ENCODE measurements at places on chromosomes 2 and 18.

GRCh38 chr2:98412751-98413458 is 31.8 kb upstream of the INPP4A start:
- DNase-seq: peak; percentile 33

DNA sequence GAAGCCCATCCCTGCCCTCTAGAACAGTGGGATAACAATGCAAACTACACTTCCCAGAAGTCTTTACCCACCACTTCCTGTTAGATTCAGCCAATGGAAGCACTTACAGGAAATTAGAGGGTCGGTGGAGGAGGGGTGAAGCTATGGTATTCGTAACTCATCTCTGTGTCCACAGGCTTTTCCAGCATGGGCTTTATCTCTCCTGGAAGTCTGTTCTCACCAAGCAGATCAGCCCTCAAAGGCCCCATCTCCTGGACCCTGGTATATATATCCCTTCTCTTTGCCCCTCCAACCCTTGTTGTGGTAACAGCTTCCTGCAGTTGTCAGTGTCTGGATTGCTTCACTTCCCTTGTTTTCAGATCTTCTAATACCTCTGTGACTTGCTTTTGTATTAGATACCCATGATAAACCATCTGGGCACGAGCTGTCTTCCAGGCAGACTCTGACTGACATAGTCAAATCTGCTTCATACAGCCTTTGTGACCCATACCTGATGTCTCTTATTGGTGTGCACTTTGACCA is 475.0 kb upstream of the POU3F3 start:
- DNase-seq: peak; percentile 16

DNA sequence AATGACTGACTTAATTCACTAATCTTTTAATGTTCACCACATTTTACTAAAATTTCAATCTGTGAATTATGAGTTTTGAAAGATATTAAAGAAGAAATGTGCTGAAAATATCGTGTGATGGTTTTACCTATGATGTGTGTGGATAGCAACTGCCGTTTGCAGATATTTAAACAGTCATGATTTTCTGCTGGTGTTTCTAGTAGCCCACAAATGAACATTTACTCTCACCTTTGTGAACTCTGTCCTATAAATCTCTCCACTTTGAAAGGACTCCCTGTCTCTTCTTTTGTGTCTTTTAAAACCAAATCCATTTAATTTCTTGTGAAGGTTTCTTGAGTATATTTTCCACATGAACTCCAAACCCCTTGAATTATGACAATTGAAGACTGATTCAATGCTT is 771.2 kb upstream of the SALL3 start:
- DNase-seq: no peak

DNA sequence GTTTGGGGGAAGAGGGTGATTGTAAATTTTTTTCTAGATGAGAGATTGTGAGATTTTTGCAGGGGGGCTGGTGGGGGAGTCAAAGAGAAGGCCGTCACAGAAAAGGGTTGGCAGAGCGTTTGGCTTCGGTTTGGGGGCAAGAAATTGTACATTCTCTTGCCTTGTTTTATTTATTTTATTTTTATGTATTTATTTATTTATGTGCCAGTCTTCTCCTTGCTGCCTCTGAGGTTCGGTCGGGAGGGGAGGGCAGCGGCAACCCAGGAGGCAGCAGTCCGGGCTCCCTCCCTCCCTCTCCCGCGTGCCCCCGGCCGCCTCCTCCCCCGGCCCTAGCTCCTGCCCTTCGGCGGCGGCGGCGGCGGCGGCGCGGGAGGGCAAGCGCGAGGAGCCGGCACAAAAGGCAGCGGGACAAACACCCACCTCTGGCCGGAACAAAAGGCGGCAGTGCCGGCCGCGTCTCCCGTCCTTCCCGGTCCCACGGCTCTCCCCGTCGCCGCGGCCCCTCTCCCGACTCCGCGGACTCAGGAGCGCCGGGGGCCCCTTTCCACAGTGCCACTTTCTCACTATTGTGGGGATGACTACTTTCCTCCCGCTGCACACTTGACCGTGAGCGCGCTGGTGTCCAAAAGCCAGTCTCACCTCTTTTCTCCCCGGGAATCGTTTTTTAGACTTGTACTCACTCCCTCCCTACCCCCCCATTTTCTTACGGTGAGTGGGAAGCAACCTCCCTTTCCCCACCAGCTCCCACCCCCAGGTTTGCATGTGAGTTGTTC is 1.2 kb downstream of the BCL11A start:
- no peak for DNase-seq

- DNase-seq: no peak
Observed at GRCh38 chr2:15749460-15750432, 158.1 kb downstream of the DDX1 start.

GRCh38 chr2:127429844-127430425 is 11.7 kb downstream of the PROC start:
- DNase-seq: no peak

DNA sequence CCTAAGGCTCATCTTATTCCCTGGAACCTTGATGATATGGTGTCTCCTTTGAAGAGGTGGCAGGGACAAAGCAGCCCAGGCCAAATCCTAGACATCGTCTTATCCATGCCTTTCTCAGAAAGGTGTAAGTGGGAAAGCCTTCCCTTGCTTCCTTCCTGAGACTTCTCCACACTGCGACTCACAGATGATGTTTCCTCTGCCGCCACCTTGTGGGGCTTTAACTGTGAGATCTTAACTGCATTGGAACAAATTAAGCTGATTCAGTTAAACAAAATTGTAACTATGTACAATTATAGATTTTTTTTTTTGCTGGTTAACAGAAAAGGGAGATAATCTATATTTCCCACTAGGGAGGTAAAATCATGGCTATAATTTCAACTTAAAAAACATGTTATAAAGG is 10.0 kb upstream of the GCA start:
- no peak for DNase-seq

DNA sequence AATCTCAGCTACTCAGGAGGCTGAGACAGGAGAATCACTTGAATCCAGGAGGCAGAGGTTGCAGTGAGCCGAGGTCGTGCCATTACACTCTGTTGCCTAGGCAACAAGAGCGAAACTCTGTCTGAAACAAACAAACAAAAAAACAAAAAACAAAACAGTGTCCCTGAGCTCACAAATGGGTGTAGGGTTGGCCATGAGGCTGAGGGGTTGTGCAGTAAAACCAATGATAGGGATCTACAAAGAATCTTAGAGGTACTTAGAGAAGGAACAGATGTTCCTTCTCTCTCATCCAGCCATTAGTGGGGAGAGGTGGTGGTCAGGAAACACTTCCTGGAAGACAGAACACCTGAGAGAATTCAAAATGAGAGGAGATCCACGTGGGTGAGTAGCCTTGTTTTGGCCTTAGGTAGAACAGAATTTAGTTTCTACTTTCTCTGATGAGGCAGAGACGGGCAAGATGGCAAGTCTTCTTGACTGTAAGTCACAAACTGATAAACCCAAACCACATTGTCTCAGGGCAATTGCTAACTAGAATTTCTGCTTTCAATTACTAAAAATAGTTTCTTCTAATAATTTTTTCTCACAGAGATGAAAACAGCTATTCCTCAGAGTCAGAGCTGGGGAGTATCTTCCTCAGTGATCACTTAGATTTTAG is 61.5 kb upstream of the PPM1B start:
- no peak for DNase-seq

DNA sequence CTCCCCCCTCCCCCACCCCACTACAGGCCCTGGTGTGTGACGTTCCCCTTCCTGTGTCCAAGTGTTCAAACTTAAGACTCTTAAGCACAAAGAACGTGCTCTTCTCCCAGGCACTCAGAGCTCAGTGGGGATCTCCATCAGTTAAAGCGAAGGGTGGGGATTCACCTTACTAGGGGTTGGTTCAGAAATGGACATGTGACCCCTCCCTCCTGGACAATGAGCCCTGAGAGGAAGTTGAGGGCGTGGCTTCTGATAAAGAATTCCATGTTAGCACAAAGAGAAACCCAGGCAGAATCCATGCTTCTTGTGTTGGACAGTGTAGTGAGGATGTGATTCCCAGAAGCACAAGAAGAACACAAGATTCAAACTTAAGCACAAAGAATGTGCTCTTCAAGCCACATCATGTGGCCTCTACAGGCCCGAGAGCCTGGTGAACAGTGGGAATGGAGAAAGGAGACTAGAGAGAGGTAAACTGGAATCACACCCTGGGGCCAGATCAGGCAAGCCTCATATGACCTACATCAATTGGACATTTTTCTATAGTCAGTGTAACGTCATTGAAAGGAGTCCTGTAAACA is 78.1 kb upstream of the TTC39C start:
- no peak for DNase-seq

- no peak for DNase-seq
Observed at GRCh38 chr2:40251137-40251536, 200.8 kb downstream of the SLC8A1 start.

- no peak for DNase-seq
Observed at GRCh38 chr2:215507136-215507535, 71.3 kb upstream of the FN1 start.

GRCh38 chr2:156379071-156379470 is 46.5 kb upstream of the NR4A2 start:
- no peak for DNase-seq

DNA sequence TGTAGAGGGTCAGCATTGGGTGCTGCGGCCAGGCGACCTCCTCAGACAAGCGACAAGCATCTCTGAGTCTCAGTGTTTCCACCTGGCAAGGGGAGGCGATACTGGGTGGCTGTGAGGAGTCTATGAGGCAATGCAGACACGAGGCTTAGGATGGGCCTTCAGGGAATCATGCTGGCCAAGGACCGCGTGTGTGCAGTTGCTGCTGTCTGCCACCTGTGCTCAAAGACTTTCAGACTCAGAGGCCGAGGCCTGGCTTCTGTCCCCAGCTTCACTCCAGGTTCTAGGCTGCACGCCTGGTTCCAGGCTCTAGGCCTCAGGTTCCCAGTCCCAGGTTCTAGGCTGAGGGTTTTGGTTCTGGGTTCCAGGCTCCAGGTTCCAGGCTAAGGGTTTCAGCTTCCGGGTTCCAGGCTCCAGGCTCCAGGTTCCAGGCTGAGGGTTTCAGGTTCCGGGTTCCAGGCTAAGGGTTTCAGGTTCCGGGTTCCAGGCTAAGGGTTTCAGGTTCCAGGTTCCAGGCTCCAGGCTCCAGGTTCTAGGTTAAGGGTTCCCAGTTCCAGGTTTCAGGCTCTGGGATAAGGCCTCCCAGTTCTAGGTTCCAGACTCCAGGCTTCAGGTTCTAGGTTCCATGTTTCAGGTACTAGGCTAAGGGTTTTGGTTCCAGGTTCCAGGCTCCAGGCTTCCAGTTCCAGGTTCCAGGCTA is 14.8 kb downstream of the LRRFIP1 start:
- no peak for DNase-seq

GRCh38 chr18:75678627-75679026 is 251.1 kb upstream of the SMIM21 start:
- no peak for DNase-seq

DNA sequence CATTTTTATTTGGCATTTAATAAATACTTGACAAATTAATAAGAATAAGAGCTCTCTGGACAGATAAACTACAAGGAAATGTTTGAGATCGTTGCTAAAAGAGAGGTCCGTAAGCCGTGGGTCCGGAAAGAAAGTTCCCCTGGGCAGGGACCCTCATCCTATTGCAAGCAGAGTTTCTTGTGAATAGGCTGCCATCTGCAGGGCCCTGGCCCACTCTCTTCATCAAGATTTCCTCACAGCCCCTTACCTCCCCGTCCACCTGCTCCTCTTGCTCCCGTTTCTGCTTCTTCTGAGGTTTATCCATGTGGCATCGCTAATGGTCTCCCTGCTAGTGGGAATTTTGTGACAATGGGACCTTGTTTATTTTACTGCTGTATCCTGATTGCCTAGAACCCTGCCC is 30.1 kb upstream of the MC5R start:
- no peak for DNase-seq

GRCh38 chr2:3154146-3154545 is 223.5 kb downstream of the EIPR1 start:
- no peak for DNase-seq

GRCh38 chr2:43220229-43220751 is 6.1 kb downstream of the ZFP36L2 start:
- DNase-seq: no peak

DNA sequence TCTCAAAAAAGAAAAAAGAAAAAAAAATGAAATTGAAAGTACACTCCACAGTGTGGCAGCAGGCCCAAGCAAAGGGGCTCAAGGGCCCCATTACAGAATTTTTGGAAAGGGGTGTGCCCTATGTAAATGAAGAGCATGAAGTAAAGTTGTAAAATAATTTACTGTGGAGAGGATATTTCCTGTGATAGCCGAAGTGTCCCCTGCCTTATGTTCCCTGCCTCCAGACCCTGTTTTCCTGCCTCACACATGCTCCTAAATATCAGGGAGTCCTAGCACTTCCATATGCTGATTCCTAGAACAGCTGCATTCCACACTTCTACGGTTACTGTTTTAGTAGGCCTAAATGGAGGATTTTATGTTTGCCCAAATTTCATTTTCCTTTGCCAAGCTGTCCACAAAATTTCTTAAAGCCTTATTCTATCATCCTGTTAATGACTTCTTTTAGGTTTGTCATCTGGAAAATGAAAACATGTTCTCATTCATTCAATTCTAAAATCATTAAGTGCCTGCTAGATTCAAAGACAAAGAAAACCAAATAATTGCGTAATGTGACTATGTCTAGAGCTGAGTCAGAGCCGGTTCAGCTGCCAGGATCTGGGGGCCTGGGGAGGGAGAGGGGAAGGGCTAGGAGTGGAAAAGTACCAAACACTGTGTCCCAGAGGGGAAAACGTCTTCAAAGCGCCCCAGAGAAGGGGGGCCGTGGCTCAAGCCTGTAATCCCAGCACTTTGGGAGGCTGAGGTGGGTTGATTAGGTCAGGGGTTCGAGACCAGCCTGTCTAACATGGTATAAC is 25.9 kb upstream of the IMPA2 start:
- peak; percentile 89 for DNase-seq

GRCh38 chr18:59460072-59460420 is 101.0 kb upstream of the LMAN1 start:
- DNase-seq: no peak

- no peak for DNase-seq
Observed at GRCh38 chr2:173462892-173463840, 108.5 kb downstream of the CDCA7 start.

GRCh38 chr2:221731432-221732145 is 159.5 kb upstream of the EPHA4 start:
- no peak for DNase-seq

GRCh38 chr2:123916531-123916930 is 108.6 kb upstream of the CNTNAP5 start:
- no peak for DNase-seq

DNA sequence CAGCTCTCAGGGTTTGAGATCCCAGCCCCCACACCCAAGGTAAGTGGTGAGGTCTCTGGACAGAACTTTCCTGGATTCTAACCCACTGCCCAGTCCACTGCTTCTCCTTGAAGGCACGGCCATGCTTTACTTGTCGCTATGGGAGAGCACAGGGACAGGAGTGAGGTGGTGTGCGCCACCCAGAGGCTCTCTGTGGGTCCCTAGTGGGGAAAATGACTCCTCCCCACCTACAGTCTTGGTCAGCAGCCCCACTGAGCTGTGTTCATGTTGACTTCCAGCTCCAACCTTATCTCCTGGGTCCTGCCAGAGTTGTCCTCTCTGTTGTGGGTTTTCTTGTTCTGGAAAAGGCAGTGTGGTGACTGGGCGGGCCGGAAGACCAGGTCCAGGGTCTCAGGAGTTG is 11.1 kb downstream of the TET3 start:
- DNase-seq: no peak

DNA sequence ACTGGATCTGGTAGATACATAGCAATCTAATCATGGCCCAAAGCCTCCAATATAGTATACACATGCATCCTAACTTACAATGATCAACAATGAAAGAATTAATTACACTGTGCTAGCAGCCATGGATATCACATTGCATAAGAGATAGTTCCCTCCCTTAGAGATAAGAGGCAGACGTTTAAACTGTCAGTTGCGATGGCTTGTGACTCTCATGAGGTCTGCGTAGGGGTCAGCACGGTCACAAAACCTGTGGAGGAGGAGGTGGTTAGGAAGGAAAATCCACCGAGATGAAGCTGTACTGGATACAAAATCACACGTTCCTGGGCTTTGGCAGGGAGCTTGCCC is 800 bp upstream of the RALB start:
- no peak for DNase-seq

Measured in fibroblast of the conjunctiva (primary cell).